Breast epithelium (tissue), 4 donors: ENCODE measurements at places on chromosomes 5 and 9. TPM values are rescaled to one million over a fixed set of nuclear protein-coding genes. Genes with fewer than 3 reads are reported as not detected.

The PPP2R2B gene
- total RNA-seq, result 1.6 TPM

The ZDHHC11B gene
- total RNA-seq, result 1.1 TPM

The SPINK4 gene
- total RNA-seq, result not detected

The ENHO gene
- 0.33 TPM for total RNA-seq

The SLC1A3 gene
- 122 TPM for total RNA-seq

The SPATA31D4 gene
- not detected for total RNA-seq

The CERCAM gene
- 47.5 TPM for total RNA-seq

The PCDHA13 gene
- total RNA-seq, result 3.5 TPM

The SLC25A2 gene
- total RNA-seq, result 0.64 TPM

The MARCOL gene
- not detected for total RNA-seq

The APBA1 gene
- 8.0 TPM for total RNA-seq

- DNase-seq, result no peak
Measured at GRCh38 chr5:177105691-177106476, 19.2 kb downstream of the FGFR4 start.

DNA sequence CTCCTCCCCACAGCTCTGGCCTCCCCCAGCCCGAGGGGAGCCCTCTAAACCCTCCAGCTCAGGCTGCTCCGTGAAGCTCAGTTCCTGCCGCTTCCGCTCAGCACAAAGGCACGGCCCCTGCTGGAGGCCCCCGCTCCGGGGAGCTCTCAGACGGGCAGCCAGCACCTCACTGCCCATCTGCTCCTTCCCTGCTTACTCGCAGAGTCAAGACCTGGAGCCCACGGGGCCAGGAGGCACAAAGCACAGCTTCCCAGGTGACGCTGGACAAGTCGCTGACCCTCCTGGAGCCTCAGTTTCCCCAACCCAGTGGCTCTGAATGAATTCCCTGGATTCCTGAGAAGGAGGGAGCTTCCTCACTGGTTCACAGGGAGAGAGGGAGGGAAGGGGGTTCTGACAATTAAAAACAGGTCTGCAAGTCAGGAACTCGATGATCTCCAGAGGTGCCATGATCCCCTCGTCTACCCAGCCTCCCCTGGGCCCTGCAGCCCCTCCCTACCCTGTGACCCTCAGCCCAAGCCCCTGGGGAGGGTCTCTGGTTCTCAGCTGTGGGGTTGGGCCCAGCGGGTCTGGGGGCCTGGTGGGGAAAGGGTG, 36.2 kb downstream of the VAV2 start:
- no peak for DNase-seq

GRCh38 chr5:1324301-1324700, 20.6 kb downstream of the CLPTM1L start:
- no peak for DNase-seq

DNA sequence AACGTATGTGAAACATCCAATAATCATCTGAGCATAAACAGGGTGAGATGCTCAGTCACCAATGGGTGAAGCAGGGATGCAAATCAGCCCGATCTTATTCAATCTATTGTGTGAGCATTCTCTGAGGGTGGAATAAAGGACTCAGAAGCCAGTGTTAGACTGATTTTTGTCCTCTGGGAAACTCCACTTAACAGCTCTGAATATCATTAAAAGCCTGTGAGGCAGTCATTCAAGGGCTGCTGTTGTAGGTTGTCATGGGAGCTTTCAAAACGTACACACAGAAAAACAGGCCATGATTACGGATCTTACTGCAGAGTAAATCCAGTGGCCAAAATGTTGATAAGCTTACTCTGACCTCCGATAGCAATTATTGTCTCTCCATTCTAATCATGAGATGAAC, 266.5 kb upstream of the EFNA5 start:
- no peak for DNase-seq

DNA sequence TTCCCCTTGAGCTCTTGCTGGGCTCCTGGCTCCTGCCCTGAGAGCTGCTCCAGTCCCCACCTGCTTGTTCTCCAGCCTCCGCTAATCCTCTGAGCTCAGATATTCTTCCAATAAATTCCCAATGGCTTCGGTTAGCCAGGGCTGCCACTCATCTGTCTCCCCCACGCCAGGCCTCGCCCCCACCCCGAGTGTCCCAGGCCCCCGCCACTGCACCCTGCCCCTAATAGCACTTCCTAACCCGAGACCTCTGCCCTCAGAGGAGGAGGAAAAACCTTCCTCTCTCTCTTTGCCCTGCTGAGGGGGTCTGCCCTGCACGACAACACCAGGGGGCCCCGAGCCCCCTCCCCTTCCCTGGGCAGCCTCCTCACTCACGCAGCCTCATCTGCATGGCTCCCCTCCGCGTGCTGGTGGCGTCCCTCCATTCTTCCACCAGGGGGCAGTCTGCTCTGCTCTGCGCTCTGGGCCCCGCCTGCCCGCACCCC, 5.4 kb upstream of the LCN15 start:
- DNase-seq, result no peak

DNA sequence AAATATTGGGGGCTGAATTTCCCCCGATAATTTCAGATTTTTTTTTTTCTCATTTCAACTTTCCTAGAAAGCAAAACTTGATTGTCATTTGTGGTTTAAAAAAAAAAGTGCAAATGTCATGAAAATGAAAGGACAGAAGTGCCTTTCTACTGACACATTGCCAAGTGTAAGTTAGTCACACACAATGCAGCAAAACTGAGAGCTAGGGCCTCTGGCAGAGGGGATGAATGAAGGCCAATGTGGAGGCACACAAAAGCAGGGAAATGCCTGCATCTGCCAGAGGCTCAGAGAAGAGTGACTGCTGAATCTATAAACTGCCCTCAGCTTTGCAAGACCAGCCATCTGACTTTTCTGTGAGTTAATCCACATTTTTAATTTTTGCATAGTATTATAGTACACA, 6.8 kb upstream of the IFNA5 start:
- no peak for DNase-seq

DNA sequence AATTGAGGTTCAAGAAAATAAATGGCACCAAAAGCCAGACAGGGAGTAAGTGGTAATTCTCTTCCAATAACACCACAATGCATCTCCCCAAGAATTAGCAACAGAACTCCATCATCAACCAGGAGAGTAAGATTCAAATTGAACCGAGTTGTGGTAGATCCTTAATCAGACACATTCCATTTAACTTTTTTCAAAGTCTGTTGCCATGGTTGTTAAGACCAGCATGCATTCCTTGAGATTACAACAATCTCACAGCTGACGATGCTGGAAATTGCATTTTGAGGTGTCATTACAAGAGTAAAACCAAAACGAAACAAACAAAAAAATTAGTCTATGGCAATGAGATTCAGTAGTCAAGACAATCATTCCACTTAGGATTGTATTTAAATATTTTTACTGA, 78.9 kb upstream of the ZNF462 start:
- DNase-seq, result no peak

DNA sequence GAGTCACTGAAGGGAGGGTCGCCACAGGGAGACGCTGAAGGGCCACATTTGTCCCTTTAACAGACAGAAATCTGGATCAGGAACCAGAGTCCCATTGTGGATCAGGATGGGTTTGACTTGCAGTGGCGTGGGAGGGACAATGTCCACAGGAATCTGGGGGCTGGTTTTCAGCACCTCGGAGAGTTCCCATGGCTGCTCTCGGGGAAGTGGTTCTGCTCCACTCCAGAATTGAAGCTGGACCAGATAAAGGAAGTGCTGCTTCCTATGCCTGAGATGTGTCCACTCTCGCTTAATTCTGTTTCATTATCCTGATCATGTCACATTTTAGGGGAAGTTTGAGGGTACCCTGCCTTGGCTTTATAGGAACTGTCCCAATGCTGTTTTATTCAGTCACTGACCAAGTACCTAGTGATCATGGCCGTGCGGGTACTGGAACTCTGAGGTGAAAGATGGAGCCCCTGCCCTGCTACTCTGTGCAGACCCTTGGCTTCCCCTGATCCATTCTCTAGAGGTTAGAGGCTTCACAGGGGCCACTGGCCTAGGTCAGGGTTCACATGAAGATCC, 28.7 kb downstream of the ENHO start:
- no peak for DNase-seq

DNA sequence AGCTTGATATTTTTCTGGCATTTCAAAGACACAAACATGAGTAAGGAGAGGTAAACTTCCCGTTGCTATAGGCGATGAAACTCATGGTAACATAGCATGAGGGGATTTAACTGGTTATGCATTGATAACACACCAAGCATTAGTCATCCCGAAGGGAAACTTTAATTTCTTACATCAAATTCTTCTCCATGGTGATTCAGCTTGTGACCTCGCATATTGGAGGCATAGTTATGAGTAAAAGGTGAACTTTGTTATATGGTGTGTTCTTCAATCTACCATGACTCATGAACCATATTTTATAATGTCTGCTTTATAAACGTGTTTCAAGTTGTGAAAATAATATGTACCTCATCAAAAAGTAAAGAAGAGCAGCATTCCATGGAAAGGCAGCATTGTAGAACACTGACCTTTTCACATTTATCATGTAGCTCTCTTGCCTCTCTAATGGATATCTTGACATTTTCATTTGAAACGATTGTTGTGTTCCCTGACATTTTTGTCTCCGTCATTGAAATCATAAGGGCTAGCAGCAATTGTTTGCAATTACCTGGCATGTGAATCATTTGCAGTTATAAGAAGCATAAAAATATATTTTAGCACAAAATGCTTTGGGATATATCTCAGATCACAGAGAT, 491.8 kb downstream of the ANXA1 start:
- DNase-seq, result no peak

DNA sequence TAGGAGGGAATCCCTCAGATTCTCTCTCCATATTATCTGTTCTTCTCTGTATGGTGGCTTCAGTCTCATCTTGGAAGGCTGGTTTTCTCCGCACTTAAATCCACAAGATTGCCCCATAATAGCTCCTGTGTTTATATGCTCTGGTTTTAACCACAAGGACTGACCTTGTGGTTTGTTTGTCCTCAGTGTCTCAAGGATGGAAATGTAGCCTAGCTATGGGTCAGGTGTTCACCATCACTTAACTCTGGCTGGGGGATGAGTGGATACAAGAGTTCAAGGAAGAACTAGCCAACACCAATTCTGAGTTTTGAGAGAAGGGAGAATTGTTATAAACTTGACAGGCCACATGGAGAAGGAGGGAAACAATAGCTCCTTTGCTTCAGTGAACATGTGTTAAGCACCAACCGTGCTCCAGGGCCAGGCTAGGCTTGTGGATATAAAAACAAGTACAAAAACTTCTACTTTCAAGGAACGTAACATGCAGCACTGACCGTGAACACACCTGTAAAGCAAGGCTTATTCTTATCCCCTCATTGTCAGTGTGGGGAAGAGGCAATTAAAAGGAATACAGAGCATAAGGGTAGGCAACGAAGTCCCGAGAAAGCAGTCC, 75.6 kb upstream of the VLDLR start:
- no peak for DNase-seq

GRCh38 chr5:179803651-179804554, 2.8 kb downstream of the MGAT4B start:
- DNase-seq, result no peak

- no peak for DNase-seq
Measured at GRCh38 chr5:91301106-91301846, 81.8 kb downstream of the ARRDC3 start.

DNA sequence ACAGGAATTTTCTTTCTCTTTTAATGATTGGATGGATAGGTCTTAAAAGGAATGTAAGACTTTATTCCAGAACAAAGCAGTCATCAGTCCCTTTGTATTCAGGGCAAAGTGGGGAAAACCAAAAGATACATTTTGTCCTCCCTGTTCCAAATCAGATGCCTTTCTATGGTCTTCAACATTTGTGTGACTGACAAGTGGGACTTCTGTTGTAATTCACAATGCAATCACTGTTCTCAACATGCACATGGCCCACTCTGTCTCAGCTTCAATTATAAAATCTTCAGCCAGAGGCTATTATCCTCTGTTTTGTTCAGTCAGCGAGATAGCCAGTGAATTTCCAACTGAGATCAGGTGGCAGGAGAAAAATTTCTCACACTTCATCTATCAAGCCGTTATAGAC, 95.5 kb upstream of the ERBIN start:
- DNase-seq, result no peak

DNA sequence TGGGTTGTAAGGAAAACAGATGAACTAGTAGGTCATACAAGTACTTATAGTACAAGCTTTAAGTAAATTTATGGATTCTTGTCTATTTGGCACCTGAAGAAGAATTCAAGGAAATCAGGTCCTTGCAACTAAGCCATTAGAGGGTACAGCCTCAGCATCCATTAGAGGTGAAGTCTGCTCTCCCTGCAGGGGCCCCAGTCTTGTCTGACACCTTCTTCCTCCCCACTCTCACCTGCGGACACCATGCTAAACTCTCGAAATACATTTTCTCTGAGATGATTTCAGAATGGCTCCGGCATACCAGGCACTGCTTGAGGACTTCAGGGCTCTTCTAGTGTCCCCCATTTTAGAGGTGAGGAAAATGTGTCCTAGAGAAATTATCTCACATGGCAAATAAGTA, 137.9 kb downstream of the GNAQ start:
- no peak for DNase-seq

- no peak for DNase-seq
Measured at GRCh38 chr9:137829260-137829996, 48.2 kb upstream of the CACNA1B start.

GRCh38 chr9:104740621-104741020, 6.9 kb upstream of the NIPSNAP3A start:
- DNase-seq, result no peak

DNA sequence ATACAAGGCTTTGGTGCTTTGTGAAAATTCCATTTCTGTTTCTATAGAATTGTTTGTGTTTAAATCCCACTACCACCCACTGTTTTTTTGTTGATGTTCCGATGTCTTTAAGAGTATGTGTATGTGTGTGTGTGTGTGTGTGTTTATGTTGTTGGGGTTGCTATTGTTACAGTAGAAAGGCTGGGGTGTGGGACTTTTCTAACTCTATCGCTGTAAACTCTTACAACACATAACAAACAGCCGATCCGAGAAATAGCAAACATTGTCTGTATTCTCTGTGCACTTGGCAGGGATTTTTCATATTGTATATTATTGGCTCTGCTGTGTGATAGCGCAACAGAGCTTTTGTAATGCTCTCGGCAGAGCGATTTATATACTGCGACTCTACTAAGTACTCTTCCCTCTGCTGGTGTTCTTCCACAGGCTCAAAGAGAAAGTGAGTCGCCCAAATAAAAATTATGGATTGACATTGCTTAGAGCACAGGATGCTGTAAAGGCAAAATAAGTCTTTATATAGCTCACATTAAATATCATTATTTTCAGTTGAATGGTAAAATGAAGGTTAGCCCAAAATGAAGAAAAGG, 492.2 kb upstream of the ARRDC3 start:
- no peak for DNase-seq

- no peak for DNase-seq
Measured at GRCh38 chr5:138334867-138335447, 3.1 kb upstream of the FAM53C start.

GRCh38 chr5:96384353-96384752, 48.7 kb downstream of the PCSK1 start:
- no peak for DNase-seq

DNA sequence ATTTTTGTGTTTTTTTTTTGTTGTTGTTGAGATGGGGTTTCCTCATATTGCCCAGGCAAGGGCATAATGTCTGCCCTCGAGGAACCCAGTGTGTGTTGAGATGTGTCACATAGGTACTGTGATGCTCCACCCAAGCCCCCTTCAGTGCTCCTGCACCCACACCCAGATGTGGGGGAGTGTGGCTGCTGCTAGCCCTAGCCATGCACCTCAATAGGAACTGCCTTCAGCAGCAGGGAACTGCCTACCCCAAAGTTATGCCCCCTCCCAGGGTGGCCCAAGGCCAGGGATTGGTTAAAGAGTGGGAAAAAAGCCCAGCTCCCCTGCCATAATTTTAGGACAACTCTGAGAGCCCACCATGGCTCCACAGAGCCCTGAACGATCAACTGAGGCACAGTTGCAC, 33.3 kb upstream of the EPB41L4B start:
- DNase-seq, result no peak

GRCh38 chr5:174773371-174773770, 49.0 kb downstream of the MSX2 start:
- no peak for DNase-seq
